ENCODE measurements at places on chromosomes 6 and 20. TPM values are rescaled to one million over a fixed set of nuclear protein-coding genes. Genes with fewer than 3 reads are reported as not detected.

The RIMS4 gene
- not detected for polyA plus RNA-seq

The ATP9A gene
- polyA plus RNA-seq, result 1.2 TPM

The CTAGE9 gene
- not detected for polyA plus RNA-seq

The SSTR4 gene
- polyA plus RNA-seq, result not detected

GRCh38 chr6:139920027-139920775 is 545.8 kb upstream of the CITED2 start:
- no peak for DNase-seq

DNA sequence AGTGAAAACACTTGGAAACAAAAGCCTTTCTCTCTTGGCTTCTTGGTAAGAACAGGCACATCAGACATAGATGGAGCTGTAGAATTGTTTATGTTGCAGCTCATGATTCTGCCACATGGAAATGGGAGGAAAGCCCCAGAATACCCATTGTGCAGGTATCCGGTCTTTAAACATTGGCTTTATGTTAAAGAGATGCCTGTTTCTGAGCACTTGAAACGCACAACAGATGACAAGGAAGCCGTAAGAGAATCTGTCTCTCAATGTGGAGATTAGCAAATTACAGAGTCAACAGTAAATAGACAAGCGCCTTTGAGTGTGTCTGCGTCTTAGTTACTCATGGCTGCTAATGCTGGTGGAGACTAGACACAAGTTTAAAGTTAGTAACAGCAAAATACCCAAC is 10.5 kb downstream of the TNFAIP3 start:
- DNase-seq, result peak; percentile 16

- DNase-seq, result peak; percentile 35
Measured at GRCh38 chr20:50517817-50518154, 7.6 kb downstream of the PTPN1 start.

DNA sequence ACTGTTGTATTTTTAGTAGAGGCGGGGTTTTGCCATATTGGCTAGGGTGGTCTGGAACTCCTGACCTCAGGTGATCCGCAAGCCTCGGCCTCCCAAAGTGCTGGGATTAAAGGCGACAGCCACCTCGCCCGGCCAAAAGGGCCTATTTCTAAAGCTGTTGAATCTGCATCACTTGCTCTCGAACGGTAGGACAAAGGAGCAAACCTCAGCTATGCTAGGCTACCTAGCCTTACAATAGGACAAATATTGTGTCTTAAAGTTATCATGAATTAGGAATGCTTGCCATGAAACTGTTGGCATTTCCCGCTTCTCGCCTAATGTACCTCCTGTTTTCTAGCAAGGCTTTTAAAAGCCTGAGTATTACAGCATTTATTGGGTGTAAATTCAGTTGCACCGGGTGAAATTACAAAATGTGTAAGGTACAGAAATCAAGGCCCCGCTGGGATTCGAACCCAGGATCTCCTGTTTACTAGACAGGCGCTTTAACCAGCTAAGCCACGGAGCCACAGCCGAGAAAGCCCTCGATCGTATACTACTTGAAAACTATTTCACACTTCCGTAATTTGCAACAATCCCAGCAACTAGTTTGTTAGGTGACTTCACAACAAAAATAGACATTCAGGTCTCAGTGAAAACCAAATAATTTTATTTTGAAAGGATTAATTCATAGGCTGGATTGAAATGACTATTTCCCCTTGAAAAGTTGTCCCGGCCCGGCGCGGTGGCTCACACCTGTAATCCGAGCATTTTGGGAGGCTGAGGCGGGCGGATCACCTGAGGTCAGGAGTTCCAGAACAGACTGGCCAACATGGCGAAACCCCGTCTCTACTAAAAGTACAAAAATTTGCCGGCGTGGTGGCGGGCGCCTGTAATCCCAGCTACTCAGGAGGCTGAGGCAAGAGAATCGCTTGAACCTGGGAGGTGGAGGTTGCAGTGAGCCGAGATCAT is 211.6 kb upstream of the ZNF184 start:
- DNase-seq, result peak; percentile 62

DNA sequence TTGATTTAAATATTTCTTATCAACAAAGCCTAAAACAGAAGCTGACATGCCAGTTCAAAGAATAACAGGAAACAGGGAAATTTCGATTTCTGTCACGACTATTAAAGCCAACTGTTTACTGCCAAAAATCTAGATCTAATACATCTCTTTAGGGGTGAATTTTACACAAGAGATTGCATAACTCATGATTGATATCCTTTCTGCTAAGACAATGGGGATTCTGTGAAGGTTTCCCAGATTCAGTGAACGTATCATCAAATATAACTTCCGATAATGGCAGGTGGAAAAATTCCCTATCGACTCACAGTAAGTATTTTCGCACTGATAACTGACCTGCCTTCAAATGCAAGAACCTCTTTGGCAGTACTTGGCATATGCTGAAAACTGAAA is 42.9 kb downstream of the NHSL1 start:
- no peak for DNase-seq

GRCh38 chr6:15387118-15387517 is 141.2 kb downstream of the JARID2 start:
- no peak for DNase-seq

GRCh38 chr20:10051185-10051584 is 16.4 kb downstream of the ANKEF1 start:
- DNase-seq, result no peak

- DNase-seq, result peak; percentile 35
Measured at GRCh38 chr6:33620158-33620855, 815 bp upstream of the ITPR3 start.

GRCh38 chr20:18907353-18907752 is 93.8 kb downstream of the SCP2D1 start:
- no peak for DNase-seq

DNA sequence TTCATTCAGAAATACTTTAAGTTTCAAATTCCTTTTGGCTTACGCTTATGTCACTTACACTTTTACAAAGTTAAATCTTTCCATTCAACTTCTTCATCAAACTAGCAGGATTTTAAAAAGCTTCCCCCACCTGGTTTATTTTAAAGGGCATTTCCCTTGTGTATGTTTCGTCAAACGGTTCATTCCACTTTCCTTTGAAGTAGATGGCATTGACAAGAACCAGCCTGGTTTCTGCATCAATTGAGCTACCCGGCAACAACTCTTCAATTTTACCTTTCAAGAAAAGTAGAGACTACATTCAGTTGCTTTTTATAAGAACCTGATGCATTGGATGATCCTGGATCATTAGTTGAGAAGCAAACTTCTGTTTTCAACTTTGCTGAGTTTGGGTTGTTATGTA is 9.8 kb downstream of the SERPINB9 start:
- DNase-seq, result no peak

DNA sequence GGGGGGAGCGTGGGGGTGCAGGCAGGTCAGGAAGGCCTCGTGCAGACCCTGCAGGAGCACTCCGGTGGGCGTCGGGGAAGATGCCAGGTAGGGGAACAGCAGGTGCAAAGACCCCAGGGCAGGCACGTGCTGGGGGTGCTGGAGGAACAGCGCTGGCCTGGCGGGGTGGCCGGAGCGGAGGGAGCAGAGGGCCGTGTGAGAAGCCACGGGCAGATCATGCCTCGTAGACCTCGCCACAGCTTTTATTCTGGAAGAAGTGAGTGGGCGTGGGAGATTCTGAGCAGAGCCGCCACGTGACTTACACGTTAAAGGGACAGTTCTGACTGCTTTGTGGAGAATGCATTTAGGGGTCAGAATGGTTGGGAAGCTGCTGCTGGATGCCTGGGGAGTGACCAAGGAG is 9.3 kb downstream of the NTSR1 start:
- no peak for DNase-seq

GRCh38 chr6:82980086-82980485 is 85.6 kb downstream of the UBE3D start:
- DNase-seq, result no peak

DNA sequence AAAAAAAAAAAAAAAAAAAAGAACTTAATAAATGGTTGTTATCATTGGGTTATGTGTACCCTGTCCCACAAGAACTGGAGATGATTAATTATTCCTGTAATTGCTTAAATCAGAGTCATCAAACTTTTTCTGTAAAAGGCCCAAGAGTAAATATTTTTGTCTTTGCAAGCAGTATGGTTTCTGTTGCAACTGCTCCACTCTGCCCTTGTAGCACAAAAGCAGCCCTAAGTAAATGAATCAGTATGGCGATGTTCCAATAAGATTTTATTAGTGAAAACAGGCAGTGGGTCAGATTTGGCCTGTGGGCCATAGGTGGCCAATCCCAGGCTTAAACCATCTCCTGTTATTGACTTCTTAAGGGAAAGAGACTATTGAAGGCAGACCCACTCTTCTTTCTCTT is 252.7 kb downstream of the TSHZ2 start:
- DNase-seq, result no peak

DNA sequence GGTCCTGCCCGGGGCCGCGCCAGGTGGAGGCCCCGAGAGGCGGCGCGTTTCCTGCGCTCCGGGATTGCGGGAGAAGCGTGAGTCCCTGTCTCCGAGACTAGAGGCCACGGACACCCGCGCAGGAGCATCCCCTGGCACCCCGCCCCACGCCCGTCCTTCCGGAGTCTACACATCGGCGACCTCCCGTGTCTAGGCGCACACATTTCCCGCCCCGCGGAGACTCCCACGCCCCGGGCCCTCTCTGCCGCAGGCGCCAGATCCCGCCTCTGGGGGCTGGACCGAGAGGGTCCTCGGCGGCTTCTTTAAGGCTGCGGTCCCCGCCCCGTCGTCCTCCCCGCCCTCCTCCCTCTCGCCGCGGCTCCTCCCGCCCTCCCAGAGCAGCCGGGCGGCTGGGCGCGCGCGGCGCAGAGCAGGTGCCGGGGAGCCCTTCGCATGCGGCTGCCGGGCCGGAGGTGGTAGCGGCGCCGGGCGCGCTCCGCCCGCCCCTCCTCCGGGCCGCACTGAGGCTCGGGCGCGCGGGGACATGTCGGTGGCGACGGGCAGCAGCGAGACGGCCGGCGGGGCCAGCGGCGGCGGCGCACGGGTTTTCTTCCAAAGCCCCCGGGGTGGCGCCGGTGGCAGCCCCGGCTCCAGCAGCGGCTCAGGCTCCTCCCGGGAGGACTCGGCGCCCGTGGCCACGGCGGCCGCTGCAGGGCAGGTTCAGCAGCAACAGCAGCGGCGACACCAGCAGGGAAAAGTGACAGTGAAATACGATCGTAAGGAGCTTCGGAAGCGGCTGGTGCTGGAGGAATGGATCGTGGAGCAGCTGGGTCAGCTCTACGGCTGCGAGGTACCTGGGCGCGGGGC is at the start of gene PPP1R14C:
PPP1R14C (plus strand) TSS at position 375 of the 846 bp plus-strand sequence; CDS start at position 524, 149 bp downstream.
- peak; percentile 20 for DNase-seq

GRCh38 chr6:4336084-4336483 is 200.7 kb upstream of the ECI2 start:
- DNase-seq, result no peak

- DNase-seq, result no peak
Measured at GRCh38 chr6:163745536-163746400, 331.2 kb downstream of the QKI start.

GRCh38 chr6:35491558-35492257 is 5.2 kb downstream of the TEAD3 start:
- no peak for DNase-seq

DNA sequence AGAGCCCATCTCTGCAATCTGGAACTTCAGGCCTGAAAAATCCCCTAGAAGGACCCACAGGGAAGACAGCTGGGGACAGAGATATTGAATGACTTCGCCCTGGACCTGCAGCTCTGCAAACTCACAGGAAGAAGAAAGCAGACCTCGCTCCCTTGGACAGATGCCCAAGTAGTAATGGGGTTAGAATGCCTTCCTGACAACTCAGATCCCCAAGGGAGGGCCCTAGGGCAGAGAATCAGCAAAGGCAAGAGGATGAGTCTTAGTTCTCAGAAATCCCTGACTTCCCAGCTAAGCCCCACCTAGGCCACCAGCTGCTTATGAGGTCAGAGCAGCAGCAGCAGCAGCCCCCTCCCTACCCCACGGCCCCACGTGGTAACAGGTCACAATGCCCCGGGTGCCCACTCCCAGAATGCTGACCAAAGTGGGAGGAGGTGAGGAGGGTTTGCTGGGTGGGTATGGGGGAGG is at the start of gene C20orf141:
C20orf141 (plus strand) TSS at position 401 of the 465 bp plus-strand sequence. CDS start 198 bp downstream, outside the sequence.
- DNase-seq, result no peak

- peak; percentile 72 for DNase-seq
Measured at GRCh38 chr6:80338201-80338836, 231.8 kb downstream of the BCKDHB start.

All from immature natural killer cell (primary cell).